ENCODE measurements at places on chromosomes 6 and 20. TPM values are rescaled to one million over a fixed set of nuclear protein-coding genes. Genes with fewer than 3 reads are reported as not detected.

The SLC17A2 gene
- total RNA-seq: not detected

The TMC2 gene
- not detected for total RNA-seq

The SLC32A1 gene
- total RNA-seq: not detected

The SCRT2 gene
- not detected for total RNA-seq

The PPP1R18 gene
- 95.6 TPM for total RNA-seq

The E2F1 gene
- 1.6 TPM for total RNA-seq

The MUCL3 gene
- not detected for total RNA-seq

The VAPB gene
- 9.5 TPM for total RNA-seq

The C6orf52 gene
- not detected for total RNA-seq

The NOTCH4 gene
- total RNA-seq: 0.12 TPM

The CTAGE9 gene
- not detected for total RNA-seq

The SLC17A4 gene
- total RNA-seq: not detected

The SEMG2 gene
- total RNA-seq: not detected

The ENPP3 gene
- total RNA-seq: 0.12 TPM

The TMEM200A gene
- 27.1 TPM for total RNA-seq

The MYMX gene
- total RNA-seq: not detected

The TRAPPC3L gene
- not detected for total RNA-seq

The CDH22 gene
- total RNA-seq: not detected

The MYCT1 gene
- 0.16 TPM for total RNA-seq

The CCDC170 gene
- total RNA-seq: 3.2 TPM

The MYL9 gene
- 111 TPM for total RNA-seq

The CAPN11 gene
- not detected for total RNA-seq

The PFDN4 gene
- total RNA-seq: 38.9 TPM

The CTCFL gene
- total RNA-seq: not detected

The TNXB gene
- total RNA-seq: 4.1 TPM

The TOMM34 gene
- 17.0 TPM for total RNA-seq

The TAF8 gene
- total RNA-seq: 15.3 TPM

The OR2J3 gene
- not detected for total RNA-seq

The CAGE1 gene
- total RNA-seq: not detected

The DHX16 gene
- 29.7 TPM for total RNA-seq

The GSTA2 gene
- total RNA-seq: not detected

The CST3 gene
- total RNA-seq: 113 TPM

The EDEM2 gene
- total RNA-seq: 33.8 TPM

The TP53TG5 gene
- total RNA-seq: not detected

The SRSF12 gene
- 0.36 TPM for total RNA-seq

The IPCEF1 gene
- 0.24 TPM for total RNA-seq

The DYNLT2 gene
- 0.61 TPM for total RNA-seq

The MRAP2 gene
- 0.32 TPM for total RNA-seq

The PACRG gene
- 1.6 TPM for total RNA-seq

The C20orf202 gene
- 0.16 TPM for total RNA-seq

The TTK gene
- 2.3 TPM for total RNA-seq

The RPN2 gene
- total RNA-seq: 210 TPM

The SLA2 gene
- under 0.01 TPM for total RNA-seq

The DNAH8 gene
- total RNA-seq: not detected

The F13A1 gene
- total RNA-seq: 0.12 TPM

The GPX5 gene
- total RNA-seq: not detected

The RGS19 gene
- 14.5 TPM for total RNA-seq

The EFCAB8 gene
- total RNA-seq: under 0.01 TPM

The THBS2 gene
- total RNA-seq: 239 TPM

Data from hair follicle dermal papilla cell (primary cell).